Cardiac muscle cell (in vitro differentiated cells and primary cell): ENCODE measurements at places on chromosomes 16 and 17.

- no peak for DNase-seq
Measured at GRCh38 chr16:47664653-47665325, 203.7 kb downstream of the PHKB start.

GRCh38 chr17:4182043-4182442 is 39.0 kb downstream of the CYB5D2 start:
- DNase-seq = no peak

- DNase-seq = no peak
Measured at GRCh38 chr17:81912441-81913309, 1.5 kb upstream of the PCYT2 start.

DNA sequence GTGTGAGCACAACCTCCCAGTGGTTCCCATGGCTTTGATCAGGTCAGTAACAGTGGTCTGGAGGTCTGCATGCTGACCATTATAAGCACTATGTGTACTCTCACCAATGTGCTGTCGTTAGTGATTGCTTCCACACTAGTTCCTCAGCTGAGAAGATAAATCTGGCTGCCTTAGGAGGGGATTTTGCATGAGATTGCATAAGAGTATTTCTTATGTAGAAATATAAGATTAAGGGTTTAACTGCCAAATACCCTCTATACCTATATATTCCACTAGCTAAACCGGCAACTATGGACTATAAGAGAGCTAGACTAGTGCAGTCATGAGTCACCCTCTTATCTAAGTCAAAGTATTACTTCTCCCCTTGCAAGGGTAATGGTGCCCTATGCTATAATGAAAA is 580.2 kb downstream of the CDH11 start:
- no peak for DNase-seq

DNA sequence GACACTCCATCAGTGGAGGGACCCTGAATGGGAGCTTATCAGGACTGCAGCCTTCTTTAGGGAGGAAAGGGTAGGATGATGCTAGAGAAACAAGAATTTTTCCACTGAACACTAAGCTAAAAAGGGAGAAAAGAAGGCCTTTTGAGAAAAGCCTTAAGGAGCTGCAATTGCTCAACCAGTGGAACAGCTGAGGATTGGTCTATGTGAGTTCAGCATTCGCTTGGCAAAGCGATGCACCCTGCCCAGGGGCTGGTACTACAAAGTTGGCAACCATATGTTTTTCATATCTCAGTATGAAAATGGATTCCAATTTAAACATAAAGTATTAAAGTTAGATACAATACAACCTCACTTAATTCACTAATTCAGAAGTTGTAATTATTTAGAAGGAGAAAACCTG is 117.8 kb upstream of the FAM20A start:
- DNase-seq = no peak

DNA sequence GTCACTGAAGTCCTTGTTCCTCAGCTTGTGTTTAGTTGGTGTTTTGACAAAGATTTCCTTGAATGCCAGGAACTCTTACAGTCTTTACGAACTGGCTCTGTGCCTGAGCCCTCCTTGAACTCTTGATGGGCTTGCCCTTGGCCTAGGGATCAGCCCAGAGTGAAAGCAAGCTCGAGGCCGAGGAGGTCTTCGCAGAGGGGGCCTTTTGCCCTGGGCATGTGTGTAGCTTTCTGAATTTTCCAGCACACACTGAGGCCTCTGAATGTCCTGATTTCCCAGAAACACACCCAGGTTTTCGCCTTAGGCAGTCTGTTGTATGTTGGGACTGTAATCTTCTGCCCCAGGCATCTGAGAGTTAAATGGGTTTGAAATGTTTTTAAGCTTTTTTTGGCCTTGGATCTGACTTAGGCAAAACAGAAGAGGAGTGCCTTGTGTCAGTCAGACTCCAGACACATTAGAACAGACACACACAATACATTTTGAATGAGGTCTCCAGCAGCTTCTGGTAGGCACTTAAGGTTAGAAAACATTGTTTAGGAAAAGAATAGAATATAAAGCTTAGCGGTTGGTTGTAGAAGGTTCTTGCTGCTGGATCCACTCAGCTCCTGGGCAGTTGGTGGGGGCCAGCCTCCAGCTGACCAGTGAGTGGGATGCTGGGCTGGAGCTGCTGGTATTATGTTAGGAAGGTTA is 17.1 kb downstream of the FOXK2 start:
- peak; percentile 47 for DNase-seq
